ENCODE measurements at places on chromosomes 7 and 10. TPM values are rescaled to one million over a fixed set of nuclear protein-coding genes. Genes with fewer than 3 reads are reported as not detected.

The NRP1 gene
- 191 TPM for total RNA-seq

The HGF gene
- total RNA-seq: 50.9 TPM

The MYO1G gene
- under 0.01 TPM for total RNA-seq

- no peak for DNase-seq
These were observed 97.2 kb upstream of the PCGF5 start for GRCh38 chr10:91123261-91123660.

DNA sequence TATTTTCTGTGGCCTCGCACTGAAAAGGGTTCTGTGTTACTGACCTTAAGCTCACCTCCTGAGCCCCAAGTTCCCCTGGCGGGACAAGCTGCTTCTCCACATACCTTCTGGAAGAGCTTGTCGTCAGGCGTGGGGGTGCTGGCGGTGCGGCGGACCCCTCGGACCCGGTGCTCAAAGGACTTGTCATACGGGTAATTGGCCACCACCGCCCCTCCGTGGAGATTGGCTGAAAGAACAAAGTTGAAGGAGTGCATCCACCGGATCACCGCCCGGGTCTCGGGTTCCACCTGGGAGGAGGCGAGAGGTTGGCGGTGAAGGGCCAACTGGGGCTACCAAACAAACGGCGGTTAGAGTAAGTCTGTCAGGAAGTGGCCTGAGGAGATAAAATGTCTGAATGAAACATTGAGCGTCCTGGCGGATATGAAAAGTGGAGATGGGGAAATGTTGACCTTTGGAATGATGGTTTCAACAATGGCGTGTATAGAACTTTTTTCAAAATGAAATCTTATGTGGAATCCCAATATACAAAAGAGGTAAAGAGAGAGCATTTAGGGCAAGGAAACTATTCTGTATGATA is 16.5 kb downstream of the CPN1 start:
- DNase-seq: no peak
